ENCODE measurements at places on chromosomes 5 and 9.

- no peak for DNase-seq
Observed at GRCh38 chr5:96648593-96648992, 13.6 kb upstream of the CAST start.

- DNase-seq, result no peak
Observed at GRCh38 chr5:173486355-173487225, 129.9 kb downstream of the BOD1 start.

GRCh38 chr5:170278611-170279458, 18.7 kb downstream of the LCP2 start:
- DNase-seq, result peak; percentile 72

GRCh38 chr5:6365142-6365976, 13.0 kb downstream of the MED10 start:
- no peak for DNase-seq

DNA sequence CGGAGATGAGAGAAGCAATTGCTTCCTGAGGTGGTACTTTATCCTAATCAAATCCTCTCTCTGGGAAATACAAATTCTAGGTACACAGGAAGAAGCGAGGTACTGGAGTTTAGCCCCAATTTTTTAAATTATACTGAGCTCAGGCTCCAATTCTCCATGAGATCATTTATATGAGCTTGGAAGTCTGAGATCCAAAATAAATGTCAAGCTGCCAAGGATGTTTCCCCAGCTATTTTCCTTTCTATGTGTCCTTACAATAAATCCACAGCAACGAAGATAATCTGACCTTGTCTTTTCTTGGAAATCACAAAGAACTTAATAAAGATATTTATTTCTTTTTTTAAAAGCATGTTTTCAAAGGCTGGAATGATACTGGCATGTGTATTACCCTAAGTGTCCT, 597.3 kb downstream of the GABRG2 start:
- no peak for DNase-seq

GRCh38 chr5:64978546-64978945, 209.8 kb downstream of the CWC27 start:
- no peak for DNase-seq

GRCh38 chr5:50702615-50703366, 36.4 kb downstream of the PARP8 start:
- no peak for DNase-seq

GRCh38 chr5:159645179-159645846, 271.0 kb upstream of the ADRA1B start:
- no peak for DNase-seq

GRCh38 chr5:117054911-117055310, 480.3 kb upstream of the SEMA6A start:
- DNase-seq, result no peak

GRCh38 chr5:127960270-127960691, 123.3 kb upstream of the SLC12A2 start:
- DNase-seq, result no peak

DNA sequence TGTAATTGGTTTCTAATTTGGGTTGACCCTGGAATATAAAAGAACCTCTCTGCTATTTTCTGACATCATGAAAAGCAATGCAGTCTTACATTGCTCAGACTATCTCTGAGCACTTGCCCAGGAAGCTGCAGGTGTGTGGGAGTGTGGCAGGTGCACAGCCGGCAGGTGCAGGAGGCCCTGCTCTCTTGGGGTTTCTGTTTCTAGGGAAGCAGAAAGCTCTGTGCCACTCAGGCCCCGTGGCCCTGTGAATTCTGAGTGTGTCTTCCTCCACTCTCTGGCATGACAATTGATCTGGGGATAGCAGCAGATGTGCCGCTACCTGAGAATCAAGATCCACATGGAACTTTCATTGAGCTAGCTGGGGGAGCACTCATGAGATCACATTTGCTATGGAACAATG, 45.7 kb upstream of the IRX2 start:
- DNase-seq, result no peak

- no peak for DNase-seq
Observed at GRCh38 chr5:37197340-37198050, 51.7 kb downstream of the CPLANE1 start.

- DNase-seq, result no peak
Observed at GRCh38 chr5:72280581-72281069, 39.4 kb downstream of the MRPS27 start.

DNA sequence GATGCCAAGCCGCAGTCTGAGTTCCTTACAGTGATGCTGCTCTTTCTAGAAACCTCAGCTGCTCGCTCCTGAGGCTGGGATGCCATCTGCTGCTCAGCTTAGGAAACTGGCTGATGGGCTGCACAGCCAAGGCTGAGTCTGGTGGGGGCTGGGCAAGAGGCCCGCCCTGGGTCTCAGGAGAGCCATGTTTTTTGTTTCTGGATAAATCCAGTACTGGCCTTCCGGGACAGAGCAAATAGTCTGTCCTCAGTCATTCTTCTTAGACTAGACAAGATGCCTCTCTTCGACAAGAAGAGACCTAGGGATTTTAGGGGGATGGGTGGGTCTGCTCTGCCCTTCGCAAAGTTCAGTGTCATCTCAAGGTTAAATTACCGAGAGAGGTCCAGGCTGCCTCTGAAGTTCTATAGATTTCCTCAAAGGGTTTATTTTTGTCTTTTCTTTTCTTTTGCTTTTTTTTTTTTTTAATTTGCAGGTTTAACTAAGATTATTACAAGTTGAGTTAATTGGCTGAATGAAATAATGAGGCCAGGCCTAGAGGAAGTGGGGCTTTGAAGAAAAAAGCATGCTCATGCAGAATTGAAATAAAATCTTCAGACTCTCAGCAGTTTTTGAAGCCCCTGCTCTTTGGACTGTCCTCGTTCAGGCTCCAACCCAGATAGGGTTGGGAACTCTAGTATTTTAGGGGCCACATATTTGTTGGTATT, 30.6 kb upstream of the MATR3 start:
- peak; percentile 55 for DNase-seq

- no peak for DNase-seq
Observed at GRCh38 chr5:115124741-115125140, 45.0 kb downstream of the TRIM36 start.

- DNase-seq, result no peak
Observed at GRCh38 chr5:154620411-154620810, 134.8 kb upstream of the LARP1 start.

DNA sequence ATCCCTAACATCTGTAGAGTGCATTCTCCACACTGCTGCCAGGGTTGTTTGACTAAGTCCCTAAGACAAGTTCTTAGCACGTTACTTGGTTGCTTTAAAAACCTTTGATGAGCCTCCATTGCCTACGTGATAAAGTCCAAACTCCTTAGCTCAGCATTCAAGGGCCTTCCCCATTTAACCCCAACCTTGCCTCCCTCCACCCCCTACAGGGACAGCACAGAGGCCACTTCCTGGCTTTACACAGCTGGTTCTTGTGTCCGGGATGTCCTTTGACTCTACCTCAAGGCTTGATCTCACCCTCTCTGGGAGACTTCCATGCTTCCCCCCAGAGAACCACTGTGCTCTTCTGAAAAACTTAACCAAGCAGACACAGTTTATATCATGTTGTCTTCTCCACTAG, 29.4 kb downstream of the FAM240B start:
- no peak for DNase-seq

GRCh38 chr9:27126670-27127069, 17.6 kb downstream of the TEK start:
- no peak for DNase-seq

DNA sequence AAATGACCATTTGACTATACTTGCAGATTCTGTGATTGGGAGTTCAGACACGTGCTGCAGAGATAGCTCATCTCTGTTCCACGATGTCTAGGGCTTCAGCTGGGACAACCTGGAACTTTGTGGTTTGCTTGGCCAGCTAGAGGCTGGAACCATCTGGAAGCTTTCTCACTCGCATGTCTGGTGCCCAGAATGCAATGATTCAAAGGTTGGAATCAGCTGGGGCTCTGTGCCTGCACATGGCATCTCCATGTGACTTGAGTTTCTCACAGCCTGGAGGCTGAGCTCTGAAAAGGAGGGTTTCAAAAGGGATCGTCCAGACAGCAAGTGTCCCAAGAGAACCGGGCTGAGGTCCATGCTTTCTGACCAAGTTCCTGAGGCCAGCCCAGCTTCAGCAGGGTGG, 465.2 kb downstream of the GADD45G start:
- DNase-seq, result no peak

- no peak for DNase-seq
Observed at GRCh38 chr9:114898741-114899140, 31.6 kb downstream of the TNFSF8 start.
